Spleen (tissue), 13 donors: ENCODE measurements at places on chromosomes 3 and 15. TPM values are rescaled to one million over a fixed set of nuclear protein-coding genes. Genes with fewer than 3 reads are reported as not detected.

Gene TTC14
- total RNA-seq, result 77.9 TPM

Gene SPINT1
- total RNA-seq, result 7.2 TPM

Gene RNF13
- 137 TPM for total RNA-seq

Gene XXYLT1
- 19.2 TPM for total RNA-seq

Gene CASR
- 0.22 TPM for total RNA-seq

Gene ITIH3
- total RNA-seq, result 15.4 TPM

Gene LRRC31
- 0.16 TPM for total RNA-seq

Gene CHST14
- total RNA-seq, result 18.0 TPM

Gene WDR48
- total RNA-seq, result 38.8 TPM

Gene FANCD2OS
- not detected for total RNA-seq

Gene RETNLB
- not detected for total RNA-seq

Gene DUOXA2
- not detected for total RNA-seq

Gene CFAP100
- not detected for total RNA-seq
